ENCODE measurements at places on chromosomes 4 and X.

DNA sequence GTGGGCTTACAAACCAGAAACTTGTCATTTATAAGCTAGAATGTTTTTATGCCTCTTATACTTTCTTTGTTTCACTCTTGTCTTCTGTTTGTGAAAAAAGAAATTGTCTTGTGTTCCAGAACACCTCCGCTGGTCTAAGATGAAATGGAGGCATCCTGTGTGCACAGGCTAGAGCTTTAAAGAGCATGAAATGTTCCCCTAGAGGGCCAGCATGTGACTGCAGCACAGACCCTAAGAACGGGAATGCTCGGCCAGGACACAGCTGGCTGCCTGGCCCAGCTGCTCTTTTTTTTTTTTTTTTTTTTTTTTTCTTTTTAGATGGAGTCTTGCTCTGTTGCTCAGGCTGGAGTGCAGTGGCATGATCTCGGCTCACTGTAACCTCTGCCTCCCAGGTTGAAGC lies 33.6 kb downstream of the SETD7 start:
- no peak for DNase-seq

GRCh38 chr4:2436761-2437474 lies 18.2 kb downstream of the CFAP99 start:
- DNase-seq: no peak

DNA sequence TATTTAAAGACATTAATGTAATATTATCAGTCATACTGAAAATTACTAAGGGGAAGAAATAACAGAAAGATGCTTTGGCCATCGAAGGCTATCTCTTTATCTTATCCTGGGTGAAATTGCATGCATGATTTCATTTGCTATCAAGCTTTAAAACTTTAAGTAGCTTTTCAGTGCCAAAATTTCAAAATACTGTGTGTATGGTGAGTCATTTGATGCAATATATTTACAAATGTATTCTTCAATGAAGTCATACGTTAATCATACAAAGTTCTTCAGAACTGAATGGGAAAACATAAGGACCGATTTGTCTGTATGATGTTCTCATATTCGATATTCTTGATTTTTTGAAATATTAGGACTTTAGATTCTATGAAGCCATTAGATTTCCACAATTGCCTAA lies 1295.8 kb upstream of the AGA start:
- DNase-seq: no peak

GRCh38 chrX:23887451-23887850 lies 20.3 kb downstream of the APOO start:
- DNase-seq: no peak

- DNase-seq: peak; percentile 34
These were observed 787 bp upstream of the TET2 start for GRCh38 chr4:105145903-105146275.

GRCh38 chr4:85826060-85826678 lies 351.2 kb downstream of the ARHGAP24 start:
- peak; percentile 21 for DNase-seq

DNA sequence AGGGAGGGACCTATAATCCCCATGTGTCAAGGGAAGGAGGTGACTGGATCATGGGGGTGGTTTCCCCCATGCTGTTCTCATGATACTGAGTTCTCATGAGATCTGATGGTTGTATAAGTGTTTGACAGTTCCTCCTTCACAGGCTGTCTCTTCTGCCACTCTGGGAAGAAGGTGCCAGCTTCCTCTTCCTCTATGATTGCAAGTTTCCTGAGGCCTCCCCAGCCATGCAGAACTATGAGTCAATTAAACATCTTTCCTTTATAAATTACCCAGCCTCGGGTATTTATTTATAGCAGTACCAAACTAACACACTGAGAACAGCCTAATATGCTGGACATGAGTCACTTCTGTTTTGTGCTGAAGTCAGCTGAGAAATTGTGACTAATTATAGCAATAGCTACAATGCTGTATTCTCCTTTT lies 656.9 kb upstream of the CPEB2 start:
- peak; percentile 14 for DNase-seq

GRCh38 chr4:150782311-150782710 lies 200.4 kb downstream of the MAB21L2 start:
- no peak for DNase-seq

DNA sequence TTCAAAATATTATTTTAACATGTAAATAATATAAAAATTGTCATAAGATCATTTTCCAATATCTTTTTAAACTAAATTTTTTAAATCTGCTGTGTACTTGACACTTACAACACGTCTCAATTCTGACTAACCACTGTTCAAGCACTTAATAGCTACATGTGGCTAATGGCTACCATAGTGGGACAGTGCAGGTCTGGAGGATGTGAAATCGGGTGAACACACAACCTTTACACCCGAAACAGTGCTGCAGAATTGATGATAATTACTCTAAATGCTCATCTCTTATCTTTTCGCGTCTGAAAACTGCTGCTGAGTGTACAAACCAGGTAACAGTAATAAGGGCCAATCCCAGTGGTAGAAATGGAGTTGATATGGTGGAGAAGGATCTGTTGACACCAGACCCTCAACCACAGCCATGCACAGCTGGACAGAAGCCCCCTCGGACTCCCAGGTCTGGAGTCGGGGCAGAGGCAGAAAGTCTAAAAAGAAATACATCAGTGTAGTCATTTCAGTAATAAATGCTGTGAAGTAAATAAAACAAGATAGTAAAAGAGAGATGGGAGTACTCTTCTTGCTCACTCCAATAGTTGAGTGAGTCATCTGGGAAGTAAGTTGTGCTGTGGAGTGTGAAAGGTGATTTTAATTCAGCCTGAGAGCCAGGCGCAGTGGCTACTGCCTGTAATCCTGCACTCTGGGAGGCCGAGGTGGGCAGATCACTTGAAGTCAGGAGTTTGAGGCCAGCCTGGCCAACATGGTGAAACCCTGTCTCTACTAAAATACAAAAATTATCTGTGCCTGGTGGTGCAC lies 150.0 kb downstream of the CBR4 start:
- no peak for DNase-seq

DNA sequence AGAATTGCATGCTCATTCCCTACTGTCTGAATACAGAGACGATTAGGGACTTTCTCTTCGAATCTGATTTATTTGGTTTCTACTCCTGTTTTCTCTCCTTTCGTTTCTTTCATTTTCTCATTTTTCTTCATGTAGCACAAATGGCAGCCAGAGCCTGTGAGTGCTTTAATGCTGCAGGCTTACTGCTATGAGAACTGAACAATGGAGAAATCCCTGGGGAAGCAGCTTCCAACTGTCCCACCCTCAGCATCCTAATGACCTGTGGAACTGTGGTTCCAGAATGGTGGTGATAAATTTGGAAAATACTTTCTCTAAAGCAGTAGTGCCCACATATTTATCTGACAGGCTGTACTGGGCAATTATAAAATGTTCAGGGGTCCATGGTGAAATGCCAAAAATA lies 930.4 kb downstream of the DMD start:
- no peak for DNase-seq

- DNase-seq: peak; percentile 87
These were observed 763 bp downstream of the GRSF1 start for GRCh38 chr4:70838666-70839588.

GRCh38 chrX:9352694-9353411 lies 112.0 kb upstream of the TBL1X start:
- DNase-seq: peak; percentile 82

DNA sequence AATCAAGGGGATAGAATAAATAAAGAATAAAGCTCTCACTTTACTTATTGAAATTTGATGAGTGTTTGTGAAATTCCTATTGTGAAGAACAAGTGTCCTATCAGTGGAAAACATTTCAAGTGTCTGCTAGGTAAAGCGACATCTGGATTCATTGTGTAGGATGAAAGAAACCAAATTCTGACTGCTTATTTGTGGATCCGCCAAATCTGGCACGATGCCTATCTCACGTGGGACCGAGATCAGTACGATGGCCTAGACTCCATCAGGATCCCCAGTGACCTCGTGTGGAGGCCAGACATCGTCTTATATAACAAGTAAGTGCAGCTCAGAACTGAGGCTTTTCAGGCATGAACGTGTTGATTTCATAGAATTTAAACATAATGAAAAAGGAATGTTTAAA lies 1.9 kb downstream of the CHRNA9 start:
- DNase-seq: no peak

- no peak for DNase-seq
These were observed 24.1 kb upstream of the OCIAD2 start for GRCh38 chr4:48930654-48931053.

DNA sequence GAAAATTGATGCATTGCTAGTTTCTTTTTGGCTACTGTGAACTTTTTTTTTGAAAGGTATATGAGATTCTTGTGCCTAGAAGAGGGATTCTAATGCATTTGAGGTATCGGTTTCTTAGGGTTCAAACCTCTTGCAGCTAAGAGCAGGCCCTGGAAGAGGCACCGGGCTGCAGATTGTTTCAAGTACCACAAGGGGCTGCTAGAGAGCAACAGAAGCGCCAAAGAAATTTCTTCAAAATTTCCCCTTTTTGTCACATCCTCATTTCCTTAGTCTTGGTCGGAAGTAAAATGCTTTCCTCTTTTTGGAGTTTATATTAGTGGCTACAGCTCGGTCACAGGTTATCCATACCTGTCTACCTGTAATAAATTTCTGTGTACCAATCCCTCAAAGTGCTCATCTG lies 89.8 kb downstream of the PDGFRA start:
- peak; percentile 75 for DNase-seq
